ENCODE measurements at places on chromosomes 2 and 18. TPM values are rescaled to one million over a fixed set of nuclear protein-coding genes. Genes with fewer than 3 reads are reported as not detected.
A peak's percentile ranks its signal among the peaks of the same experiment; 100 is the strongest.

IL1RN gene
- total RNA-seq = 2.4 TPM

DNA sequence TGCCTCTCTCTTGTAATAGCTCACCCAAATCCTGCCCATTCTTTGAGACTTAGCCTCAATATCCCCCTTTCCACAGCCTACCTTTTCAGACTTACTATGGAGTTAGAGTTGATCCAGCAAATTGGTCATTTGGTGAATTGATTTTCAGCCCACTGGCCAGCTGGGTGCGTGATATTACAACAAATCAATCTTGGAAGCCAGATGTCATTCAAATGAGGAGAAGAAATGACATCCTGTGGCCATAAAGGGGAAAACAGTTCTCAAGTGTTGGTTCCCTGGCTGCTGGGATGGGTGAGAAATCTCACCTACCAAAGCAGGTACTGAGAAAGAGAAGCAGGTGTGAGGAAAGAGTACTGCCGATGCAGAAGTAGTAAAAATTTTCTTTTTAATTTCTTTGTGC is 36.7 kb upstream of the FOXI3 start:
- no peak overlapping the region for H3K27ac ChIP-seq
- no peaks in the 10 kb centered on the region for H3K27me3 ChIP-seq
- no peaks in the 10 kb centered on the region for H3K4me1 ChIP-seq
- H3K4me3 ChIP-seq = no peak overlapping the region

- no peaks in the 10 kb centered on the region for H3K4me1 ChIP-seq
- no peak overlapping the region for H3K4me3 ChIP-seq
- H3K27ac ChIP-seq = no peak overlapping the region
- no peaks in the 10 kb centered on the region for H3K27me3 ChIP-seq
- no peaks in the 10 kb centered on the region for H3K36me3 ChIP-seq
Observed at GRCh38 chr2:142472382-142472781, 341.6 kb upstream of the LRP1B start.

DNAJB2 gene
- total RNA-seq = 117 TPM

BCL2L11 gene
- 34.1 TPM for total RNA-seq

DNA sequence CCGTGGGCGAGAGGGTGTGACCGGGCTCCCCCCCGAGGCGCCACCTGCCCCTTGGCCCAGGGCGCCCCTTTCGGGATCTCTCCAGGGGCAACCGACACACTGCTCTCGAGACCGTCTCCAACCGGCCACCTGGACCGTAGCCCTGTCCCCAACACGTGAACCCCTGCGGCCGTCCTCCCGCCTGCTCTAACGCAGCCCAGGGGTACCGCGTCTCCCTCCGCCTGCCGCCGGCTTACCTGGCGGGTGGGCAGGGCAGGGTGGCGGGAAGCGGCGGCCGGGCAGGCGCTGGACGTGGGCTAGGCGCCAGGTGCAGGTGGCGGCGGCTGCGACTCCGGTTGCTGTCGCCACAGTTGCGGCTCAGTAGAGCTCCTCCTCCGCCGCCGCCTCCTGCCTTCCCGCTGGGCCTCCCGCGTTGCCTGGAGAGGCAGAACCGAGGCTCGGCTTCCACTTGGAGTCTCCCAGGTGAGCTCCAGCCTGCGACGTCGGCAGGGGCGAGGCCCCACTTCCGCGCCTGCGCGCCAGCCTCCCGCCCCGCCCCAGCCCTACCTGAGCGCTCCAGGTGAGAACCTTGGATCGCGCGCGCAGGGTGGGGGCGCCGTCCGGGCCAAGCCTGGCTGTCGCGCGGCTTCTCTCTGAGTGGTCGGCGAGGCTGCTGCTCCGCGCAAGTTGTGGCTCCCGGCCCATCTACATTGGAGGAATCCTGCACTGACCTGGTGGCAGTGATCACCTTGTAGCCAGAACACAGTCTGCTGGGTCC is at the start of gene GALNT3:
GALNT3 (minus strand) TSS at position 469 of the 757 bp plus-strand sequence. CDS start 23,547 bp downstream, outside the sequence.
- no peaks in the 10 kb centered on the region for H3K27me3 ChIP-seq
- no peak for DNase-seq
- peak within 1 kb of the TSS; percentile 28 for H3K4me3 ChIP-seq
- no peak within 1 kb of the TSS for H3K27ac ChIP-seq
- H3K4me1 ChIP-seq = peaks cover 6% of the 10 kb centered on the region

RAX gene
- total RNA-seq = not detected

FANCL gene
- 9.7 TPM for total RNA-seq

- no peak for DNase-seq
- no peaks in the 10 kb centered on the region for H3K36me3 ChIP-seq
- no peaks in the 10 kb centered on the region for H3K4me1 ChIP-seq
- no peak overlapping the region for H3K27ac ChIP-seq
- H3K27me3 ChIP-seq = no peaks in the 10 kb centered on the region
Observed at GRCh38 chr18:35890323-35890722, 82.2 kb upstream of the RMP24 start.

DNA sequence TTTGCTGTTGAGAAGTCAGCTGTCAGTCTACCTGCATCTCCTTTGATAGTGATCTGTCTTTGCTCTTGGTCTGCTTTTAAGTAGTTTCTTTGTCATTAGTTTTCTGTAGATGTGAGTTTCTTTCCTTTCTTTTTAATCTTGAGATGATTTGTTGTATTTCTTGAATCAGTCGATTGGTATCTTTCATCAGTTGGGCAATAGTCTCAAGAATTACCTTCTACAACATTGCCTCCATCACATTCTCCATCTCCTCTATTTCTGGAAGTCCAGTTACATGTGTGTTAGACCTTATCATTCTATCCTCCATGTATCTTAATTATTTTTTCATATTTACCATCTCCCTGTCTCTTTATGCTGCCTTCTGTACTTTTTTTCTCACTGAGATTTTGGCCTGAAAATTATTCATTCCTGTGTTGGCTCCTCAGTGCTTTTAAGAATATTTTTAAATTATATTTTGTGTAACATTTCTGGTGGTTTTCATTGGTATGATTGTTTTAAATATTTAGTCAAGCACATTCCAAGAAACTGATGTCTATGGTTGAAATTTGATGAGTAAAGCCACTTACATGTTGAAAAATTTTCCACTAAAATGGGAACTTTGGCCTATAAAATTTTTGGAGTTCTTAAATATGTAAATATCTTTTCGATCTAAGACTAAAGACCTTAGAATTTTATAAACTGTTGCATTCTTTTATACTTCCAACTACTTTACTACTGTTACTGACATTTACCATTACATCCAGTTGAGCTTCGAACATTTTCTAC is 239.5 kb upstream of the MGAT5 start:
- no peaks in the 10 kb centered on the region for H3K36me3 ChIP-seq
- H3K4me3 ChIP-seq = no peak overlapping the region
- DNase-seq = no peak
- H3K27ac ChIP-seq = no peak overlapping the region

DNA sequence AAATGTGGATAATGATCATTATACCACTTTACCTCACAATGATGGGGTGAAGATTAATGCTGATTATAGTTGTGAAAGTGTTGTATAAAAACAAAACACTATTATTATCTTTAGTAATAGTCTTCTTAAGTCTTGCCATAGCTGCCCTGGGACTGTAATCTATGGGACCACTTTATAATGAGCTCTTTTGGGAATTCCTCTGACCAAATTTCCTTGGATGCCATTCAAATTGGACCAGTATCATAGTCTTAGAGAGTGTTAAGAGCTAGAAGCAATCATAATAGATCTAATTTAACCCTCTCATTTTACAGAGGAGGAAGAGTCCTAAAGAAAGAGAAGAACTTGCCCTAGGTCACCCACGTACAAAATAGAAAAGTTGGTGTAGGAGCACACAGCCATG is 457.7 kb upstream of the SLC14A2 start:
- H3K27ac ChIP-seq = no peak overlapping the region
- no peak for DNase-seq
- no peaks in the 10 kb centered on the region for H3K36me3 ChIP-seq
- no peaks in the 10 kb centered on the region for H3K4me1 ChIP-seq
- no peaks in the 10 kb centered on the region for H3K27me3 ChIP-seq

CCDC138 gene
- 4.2 TPM for total RNA-seq

DNA sequence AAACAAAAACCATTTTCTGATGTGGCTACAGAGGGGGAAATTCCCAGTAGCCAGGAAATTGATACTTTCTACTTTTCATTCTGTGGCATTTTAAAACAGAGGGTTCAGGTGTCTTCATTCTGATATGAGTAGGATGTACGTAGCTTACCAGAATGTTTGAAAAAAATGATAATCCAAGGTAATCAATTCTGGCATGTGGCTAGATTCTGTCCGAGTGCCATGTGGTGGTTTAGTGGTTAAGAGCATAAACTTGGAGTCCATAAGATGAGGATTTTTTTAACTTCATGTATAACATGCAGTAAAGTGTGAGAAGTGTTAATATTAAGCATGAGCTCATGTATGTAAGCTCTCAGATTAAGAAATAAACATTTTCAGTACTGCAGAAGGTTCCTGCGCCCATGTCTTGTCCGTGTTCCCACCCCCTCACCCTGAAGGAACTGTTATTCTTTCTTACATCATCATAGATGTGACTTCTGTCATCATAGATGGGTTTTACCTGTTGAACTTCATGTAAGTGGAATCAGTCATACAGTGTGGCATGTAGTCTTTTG is 4.5 kb downstream of the B3GNT2 start:
- no peak overlapping the region for H3K4me3 ChIP-seq
- H3K4me1 ChIP-seq = peaks cover 71% of the 10 kb centered on the region
- peak; percentile 63 for DNase-seq
- H3K27ac ChIP-seq = peak overlapping the region; percentile 33
- no peaks in the 10 kb centered on the region for H3K27me3 ChIP-seq

SLC16A14 gene
- total RNA-seq = 0.14 TPM

DNA sequence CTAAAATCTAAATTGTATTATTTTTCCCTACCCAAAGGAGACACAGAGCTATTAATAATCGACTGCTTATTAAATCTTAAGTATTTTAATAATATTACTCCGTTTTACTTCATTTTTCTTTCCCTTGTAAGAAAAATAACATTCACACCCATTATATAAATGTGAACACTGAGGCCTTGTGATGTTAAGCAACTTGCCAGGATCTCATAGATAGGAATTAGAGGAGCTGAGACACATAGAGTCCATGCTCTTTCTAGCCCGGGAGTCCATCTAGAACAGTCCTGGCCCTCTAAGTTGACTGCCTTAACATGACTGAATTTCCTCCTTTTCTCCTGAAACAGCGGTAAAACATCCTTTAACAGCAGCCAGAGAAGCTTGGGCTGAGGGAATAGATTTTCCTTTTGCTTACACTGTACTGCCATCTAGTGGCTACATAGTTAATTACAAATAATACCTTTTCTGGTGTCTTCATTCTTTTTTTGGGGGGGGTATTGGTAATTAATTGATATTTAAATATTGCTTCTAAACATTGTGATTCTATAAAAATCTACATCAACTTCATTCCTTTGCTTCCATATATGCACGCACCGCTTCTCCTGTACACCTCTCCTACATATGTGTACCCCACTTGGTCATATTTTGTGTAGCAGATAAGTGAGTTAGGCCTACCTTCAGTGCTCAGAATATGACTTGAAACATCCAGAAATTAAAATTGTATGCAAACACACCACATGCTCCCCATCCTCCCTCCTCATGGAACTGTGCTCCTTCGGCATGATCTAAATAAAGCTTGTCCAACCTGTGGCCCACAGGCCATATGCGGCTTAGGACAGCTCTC is 125.8 kb upstream of the HNMT start:
- no peaks in the 10 kb centered on the region for H3K36me3 ChIP-seq
- H3K4me1 ChIP-seq = no peaks in the 10 kb centered on the region
- peak; percentile 43 for DNase-seq
- H3K4me3 ChIP-seq = no peak overlapping the region
- H3K27ac ChIP-seq = no peak overlapping the region
- H3K27me3 ChIP-seq = no peaks in the 10 kb centered on the region

- H3K27me3 ChIP-seq = no peaks in the 10 kb centered on the region
- no peak overlapping the region for H3K4me3 ChIP-seq
- no peak overlapping the region for H3K27ac ChIP-seq
- no peaks in the 10 kb centered on the region for H3K4me1 ChIP-seq
- no peaks in the 10 kb centered on the region for H3K36me3 ChIP-seq
- DNase-seq = no peak
Observed at GRCh38 chr2:240952496-240953246, 45.7 kb upstream of the SNED1 start.

DNA sequence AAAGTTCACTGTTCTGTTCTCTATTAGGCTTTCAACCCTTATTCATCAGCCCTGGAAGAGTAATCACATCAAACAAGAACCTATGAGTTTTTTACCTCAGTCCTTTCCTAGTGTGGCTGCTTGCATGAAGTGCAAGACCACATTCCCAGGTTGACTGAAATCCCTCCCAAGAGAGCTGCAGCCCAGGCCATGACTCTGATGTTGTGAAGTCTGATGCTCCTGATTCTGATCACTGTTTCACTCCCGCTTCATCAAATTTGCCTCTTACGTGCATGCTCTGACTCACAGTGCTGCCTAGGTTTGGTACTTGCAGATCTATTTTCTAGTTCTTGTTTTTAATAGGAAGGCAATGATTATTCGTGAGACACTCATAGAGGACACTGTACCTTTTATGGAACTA is 58.2 kb upstream of the DSEL start:
- no peaks in the 10 kb centered on the region for H3K27me3 ChIP-seq
- no peak overlapping the region for H3K4me3 ChIP-seq
- H3K36me3 ChIP-seq = no peaks in the 10 kb centered on the region
- H3K4me1 ChIP-seq = no peaks in the 10 kb centered on the region
- H3K27ac ChIP-seq = no peak overlapping the region

PLCD4 gene
- total RNA-seq = 0.26 TPM

- no peaks in the 10 kb centered on the region for H3K4me1 ChIP-seq
- H3K27ac ChIP-seq = no peak overlapping the region
- H3K36me3 ChIP-seq = no peaks in the 10 kb centered on the region
- no peak for DNase-seq
- H3K27me3 ChIP-seq = no peaks in the 10 kb centered on the region
Observed at GRCh38 chr18:66550366-66550765, 53.5 kb downstream of the CDH19 start.

DNA sequence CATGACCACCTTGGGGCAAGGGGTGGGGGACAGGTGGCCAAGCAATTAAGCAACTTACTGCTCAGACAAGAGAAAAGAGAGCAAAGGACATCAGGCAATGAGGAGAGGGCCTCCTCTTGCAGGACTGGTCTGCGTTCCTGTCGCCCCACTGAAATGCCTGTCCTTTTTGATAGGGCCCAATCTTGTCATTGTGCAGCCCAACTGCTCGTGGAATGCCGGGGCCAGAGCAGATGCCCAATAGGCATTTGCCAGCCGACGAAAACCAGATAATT is 104.5 kb upstream of the SH3BP4 start:
- H3K4me1 ChIP-seq = no peaks in the 10 kb centered on the region

DNA sequence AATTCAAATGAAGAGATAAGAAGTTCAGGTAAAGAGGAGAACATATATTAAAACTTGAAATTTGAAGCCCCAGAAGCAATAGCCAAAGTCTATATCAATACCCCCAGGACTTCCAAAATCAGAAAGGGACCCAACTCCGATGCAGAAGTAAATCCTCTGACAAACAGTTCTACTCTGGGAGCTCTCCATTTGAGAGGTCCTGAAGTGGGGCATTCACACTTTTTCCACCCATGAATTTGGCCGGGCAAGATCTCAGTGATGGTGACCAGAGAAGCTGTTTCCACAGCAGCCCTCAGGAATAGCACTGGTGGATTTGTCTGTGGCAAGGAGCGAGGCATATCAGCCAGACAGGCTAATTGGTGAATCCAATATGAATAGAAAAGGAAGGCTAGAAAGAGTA is 313.6 kb upstream of the MC4R start:
- H3K27ac ChIP-seq = no peak overlapping the region
- H3K27me3 ChIP-seq = no peaks in the 10 kb centered on the region
- H3K4me3 ChIP-seq = no peak overlapping the region
- H3K4me1 ChIP-seq = no peaks in the 10 kb centered on the region
- H3K36me3 ChIP-seq = no peaks in the 10 kb centered on the region

UGT1A5 gene
- not detected for total RNA-seq

- H3K4me3 ChIP-seq = no peak overlapping the region
- H3K36me3 ChIP-seq = no peaks in the 10 kb centered on the region
- H3K4me1 ChIP-seq = no peaks in the 10 kb centered on the region
- H3K27ac ChIP-seq = no peak overlapping the region
- no peak for DNase-seq
Observed at GRCh38 chr2:178949584-178949983, 100.4 kb downstream of the CCDC141 start.

Measured in CD4-positive, alpha-beta memory T cell (primary cell).